ENCODE measurements at places on chromosomes 6 and 20. TPM values are rescaled to one million over a fixed set of nuclear protein-coding genes. Genes with fewer than 3 reads are reported as not detected.
A peak's percentile ranks its signal among the peaks of the same experiment; 100 is the strongest.

PRSS16 gene
- total RNA-seq = not detected

MUC21 gene
- 0.59 TPM for total RNA-seq

MYCT1 gene
- 30.3 TPM for total RNA-seq

DNA sequence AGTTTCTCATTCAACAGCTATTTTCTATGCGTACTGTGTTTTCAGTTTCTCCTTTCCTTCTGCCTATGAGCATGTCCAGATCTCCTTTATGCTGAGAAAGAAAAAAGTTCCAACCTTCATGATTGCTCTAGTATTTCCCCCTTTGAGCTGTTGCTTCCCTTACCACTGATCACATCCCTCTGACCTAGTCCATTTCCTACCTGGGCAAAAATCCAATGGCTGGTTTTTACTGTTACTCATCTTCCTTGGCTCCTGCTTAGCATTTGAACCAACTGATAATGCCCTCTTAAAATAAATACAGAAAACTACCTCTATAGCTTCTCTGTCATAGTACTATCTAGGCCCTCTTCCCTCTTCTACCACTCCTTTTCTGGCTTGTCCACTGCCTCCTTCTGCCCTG lies 6.0 kb downstream of the RFX6 start:
- H3K36me3 ChIP-seq = no peaks in the 10 kb centered on the region
- no peak overlapping the region for H3K27ac ChIP-seq
- no peak overlapping the region for H3K4me3 ChIP-seq
- no peaks in the 10 kb centered on the region for H3K27me3 ChIP-seq
- H3K4me1 ChIP-seq = no peaks in the 10 kb centered on the region

DNA sequence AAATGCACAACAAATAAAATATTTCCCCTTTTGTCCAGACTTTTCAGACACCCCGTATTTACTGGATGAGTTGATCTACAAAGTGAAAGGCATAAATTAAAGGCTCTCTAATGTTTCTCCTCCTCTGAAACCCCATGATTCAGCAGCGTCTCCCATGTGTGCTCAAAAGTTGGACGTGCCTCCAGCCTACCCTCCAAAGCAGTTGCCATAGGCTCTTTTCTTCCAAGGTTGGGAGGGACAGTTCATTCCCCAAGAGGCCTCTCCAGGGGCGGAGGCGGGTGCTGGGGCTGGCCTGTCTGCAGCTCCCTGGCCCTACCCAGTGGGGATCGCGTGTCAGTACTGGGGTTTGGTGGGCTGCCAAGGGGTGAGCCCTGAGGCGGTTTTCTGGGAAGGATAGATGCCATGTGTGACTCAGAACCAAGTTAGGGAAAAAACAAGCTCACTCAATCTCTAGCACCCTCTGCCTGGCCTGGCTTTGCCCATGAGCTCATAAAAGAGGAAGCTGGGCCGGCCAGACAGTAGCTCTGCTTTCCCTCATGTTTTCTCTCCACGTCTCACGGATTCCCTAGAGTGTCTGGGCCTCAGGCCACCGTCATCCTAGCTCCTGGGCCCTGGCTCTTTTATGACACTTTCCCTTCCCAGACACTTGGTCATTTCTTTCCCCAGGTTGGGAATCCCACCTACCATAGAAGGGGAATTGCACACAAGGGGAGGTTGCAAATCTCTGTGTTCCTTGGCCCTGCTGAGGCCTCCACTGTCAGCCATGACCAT lies 8.0 kb upstream of the IER3 start:
- peak; percentile 96 for DNase-seq
- H3K36me3 ChIP-seq = no peaks in the 10 kb centered on the region
- no peaks in the 10 kb centered on the region for H3K4me1 ChIP-seq
- H3K27ac ChIP-seq = peak overlapping the region; percentile 80
- no peaks in the 10 kb centered on the region for H3K27me3 ChIP-seq

GRCh38 chr6:167906899-167907298 lies 80.2 kb downstream of the AFDN start:
- no peaks in the 10 kb centered on the region for H3K27me3 ChIP-seq
- H3K4me1 ChIP-seq = no peaks in the 10 kb centered on the region
- no peak overlapping the region for H3K27ac ChIP-seq

DNA sequence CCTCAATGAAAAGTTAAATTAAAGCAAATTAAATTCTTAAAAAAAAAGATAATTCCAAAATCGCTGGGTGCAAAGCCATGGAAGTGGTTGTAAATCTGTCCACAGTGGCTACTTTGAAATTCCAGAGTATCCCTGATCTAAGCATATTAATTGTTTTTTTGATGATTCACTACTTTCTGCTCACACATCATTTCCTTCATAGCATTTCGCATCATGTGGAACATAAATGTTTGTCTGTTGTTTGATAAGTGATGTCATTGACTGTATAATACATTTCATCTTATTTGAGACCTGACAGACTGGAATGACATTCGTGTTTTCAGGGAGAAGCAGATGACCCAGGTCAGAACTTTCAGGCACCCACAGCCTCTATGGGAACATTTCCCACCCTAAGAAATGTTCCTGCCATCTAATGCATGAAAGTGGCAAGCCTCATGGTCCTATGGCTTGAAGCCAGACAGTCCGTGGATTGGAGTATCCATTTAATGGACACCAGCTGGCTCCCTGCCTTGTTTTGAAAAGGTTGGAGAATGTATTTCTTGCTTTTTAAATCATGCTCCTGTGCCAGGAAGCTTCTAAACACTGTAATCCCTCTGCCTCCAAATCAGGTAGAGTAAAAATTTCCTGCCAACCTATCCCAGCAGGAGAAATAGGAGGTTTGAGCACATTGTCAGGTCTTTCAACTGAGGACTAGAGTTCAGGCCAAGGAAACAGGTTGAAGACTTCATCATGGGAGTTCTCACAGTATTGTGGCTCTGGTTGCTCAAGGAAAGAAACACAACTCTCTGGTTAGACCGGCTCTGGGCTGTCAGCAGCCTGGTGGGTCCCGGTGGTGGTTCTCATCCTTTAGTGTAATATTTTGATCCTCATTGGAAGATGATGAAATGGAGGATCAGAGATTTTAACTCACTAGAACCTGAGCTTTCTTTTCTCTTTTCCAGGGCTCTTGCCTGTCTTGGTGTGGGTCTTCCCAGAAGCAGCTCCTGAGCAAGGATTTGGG lies 157.9 kb downstream of the SLC24A3 start:
- no peaks in the 10 kb centered on the region for H3K4me1 ChIP-seq
- no peaks in the 10 kb centered on the region for H3K27me3 ChIP-seq
- no peak for DNase-seq
- no peaks in the 10 kb centered on the region for H3K36me3 ChIP-seq

- no peak overlapping the region for H3K27ac ChIP-seq
- DNase-seq = no peak
- no peaks in the 10 kb centered on the region for H3K4me1 ChIP-seq
- no peak overlapping the region for H3K4me3 ChIP-seq
- H3K27me3 ChIP-seq = no peaks in the 10 kb centered on the region
Measured at GRCh38 chr20:38564680-38565079, 16.3 kb upstream of the ADIG start.

DNA sequence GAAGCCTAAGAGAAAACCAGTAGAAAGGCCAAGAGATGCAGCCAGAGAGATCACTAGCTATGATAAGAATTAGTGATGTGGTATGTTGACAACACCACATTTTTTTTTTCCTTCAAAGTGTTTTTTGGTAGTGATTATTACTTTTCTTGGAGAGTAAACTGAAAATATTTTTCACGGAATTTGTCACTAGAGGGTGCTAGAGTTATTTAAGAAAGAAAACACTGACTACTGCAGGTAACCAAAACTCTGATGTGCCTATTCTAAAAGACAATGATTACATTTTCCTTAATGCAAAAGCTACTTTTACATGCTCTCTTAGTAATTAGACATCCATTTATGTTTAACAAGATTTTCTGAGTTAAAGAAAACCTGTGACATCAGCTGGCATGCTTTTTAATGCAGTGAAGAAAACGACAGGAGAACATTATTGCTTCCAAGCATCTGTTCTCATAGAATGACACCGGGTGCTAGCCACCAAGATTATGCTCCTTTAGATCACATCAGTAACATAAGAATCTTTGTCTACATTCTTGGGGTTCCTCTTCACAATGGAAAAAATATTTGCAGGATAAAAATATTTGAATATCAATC lies 28.8 kb downstream of the RWDD2A start:
- no peak overlapping the region for H3K27ac ChIP-seq
- H3K27me3 ChIP-seq = no peaks in the 10 kb centered on the region
- no peaks in the 10 kb centered on the region for H3K4me1 ChIP-seq
- DNase-seq = no peak
- H3K36me3 ChIP-seq = no peaks in the 10 kb centered on the region

DNA sequence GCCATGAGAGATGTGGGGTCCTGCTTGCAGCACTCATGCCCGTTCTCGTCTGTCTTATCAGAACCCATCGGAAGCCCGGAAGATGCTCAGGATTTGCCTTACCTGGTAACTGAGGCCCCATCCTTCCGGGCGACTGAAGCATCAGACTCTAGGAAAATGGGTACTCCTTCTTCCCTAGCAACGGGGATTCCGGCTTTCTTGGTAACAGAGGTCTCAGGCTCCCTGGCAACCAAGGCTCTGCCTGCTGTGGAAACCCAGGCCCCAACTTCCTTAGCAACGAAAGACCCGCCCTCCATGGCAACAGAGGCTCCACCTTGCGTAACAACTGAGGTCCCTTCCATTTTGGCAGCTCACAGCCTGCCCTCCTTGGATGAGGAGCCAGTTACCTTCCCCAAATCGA lies 8.3 kb downstream of the PI16 start:
- no peaks in the 10 kb centered on the region for H3K4me1 ChIP-seq
- no peak overlapping the region for H3K27ac ChIP-seq
- H3K27me3 ChIP-seq = no peaks in the 10 kb centered on the region
- no peaks in the 10 kb centered on the region for H3K36me3 ChIP-seq
- no peak overlapping the region for H3K4me3 ChIP-seq
- no peak for DNase-seq

GRCh38 chr20:57181639-57182038 lies 84.8 kb downstream of the BMP7 start:
- no peak overlapping the region for H3K27ac ChIP-seq
- no peaks in the 10 kb centered on the region for H3K4me1 ChIP-seq
- H3K27me3 ChIP-seq = no peaks in the 10 kb centered on the region
- H3K4me3 ChIP-seq = no peak overlapping the region

DNA sequence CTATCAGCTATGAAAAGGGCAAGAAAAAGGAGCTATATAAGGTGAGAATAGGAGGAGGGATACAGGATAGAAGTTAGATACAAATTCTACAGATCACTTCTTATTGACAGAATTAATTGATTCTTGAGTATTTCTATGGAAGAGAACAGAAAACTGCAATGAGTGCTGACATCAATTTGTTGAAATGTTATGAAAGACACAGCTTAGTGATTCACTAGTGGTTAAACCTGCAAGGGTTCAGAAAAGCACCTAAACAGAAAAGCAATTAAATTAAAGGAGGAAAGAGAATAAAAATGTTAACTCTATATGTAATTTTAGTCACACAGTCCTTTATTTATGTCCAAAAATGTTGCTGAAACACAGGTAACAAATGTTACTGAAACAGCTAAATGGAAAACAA lies 254.4 kb upstream of the RUNX2 start:
- no peak overlapping the region for H3K27ac ChIP-seq
- no peaks in the 10 kb centered on the region for H3K27me3 ChIP-seq
- DNase-seq = no peak
- H3K4me1 ChIP-seq = no peaks in the 10 kb centered on the region

GRCh38 chr6:37923514-37923913 lies 104.0 kb downstream of the ZFAND3 start:
- no peak overlapping the region for H3K4me3 ChIP-seq
- H3K4me1 ChIP-seq = no peaks in the 10 kb centered on the region
- DNase-seq = no peak
- H3K27me3 ChIP-seq = no peaks in the 10 kb centered on the region

DNA sequence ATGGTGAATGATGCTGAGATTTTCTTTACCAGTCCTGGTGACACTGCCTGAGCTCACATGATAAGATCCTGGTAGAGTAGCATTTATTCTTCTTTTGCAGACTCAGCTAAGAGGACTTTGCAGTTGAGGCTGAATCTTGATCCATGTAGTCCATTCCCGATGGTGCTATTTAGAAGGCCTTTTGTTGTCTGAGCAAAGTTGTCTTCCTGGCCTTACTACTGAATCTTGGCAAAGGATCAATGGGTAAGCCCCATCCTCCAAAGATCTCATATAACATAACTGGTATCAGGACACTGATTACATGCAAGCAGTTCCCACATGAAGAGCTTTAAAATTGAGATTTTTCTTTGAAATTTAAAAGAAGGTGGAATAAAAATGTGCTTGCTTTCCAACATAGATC lies 291.6 kb downstream of the SOX4 start:
- H3K27ac ChIP-seq = peak overlapping the region; percentile 71
- H3K4me1 ChIP-seq = peaks cover 8% of the 10 kb centered on the region
- no peak overlapping the region for H3K4me3 ChIP-seq
- no peaks in the 10 kb centered on the region for H3K36me3 ChIP-seq
- H3K27me3 ChIP-seq = no peaks in the 10 kb centered on the region

DNA sequence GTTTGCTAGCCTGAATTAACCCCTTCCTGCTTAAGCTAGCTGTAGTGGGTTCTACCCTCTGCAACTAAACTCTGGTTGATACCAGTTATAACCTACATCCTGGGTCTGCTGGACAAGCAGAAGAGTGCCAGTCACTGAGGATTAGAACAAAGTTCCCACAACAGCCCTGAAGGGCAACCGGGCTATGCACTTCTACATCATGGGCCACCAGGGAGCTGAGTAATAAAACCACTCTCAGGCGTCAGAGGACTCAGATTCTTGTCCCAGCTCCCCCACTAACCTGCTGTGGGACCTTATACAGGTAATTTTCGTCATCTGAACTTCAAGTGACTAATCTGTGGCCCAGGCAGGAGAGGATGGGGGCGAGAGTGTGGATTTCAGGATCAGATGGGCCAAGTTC lies 56.8 kb downstream of the EYA2 start:
- no peak overlapping the region for H3K4me3 ChIP-seq
- no peak for DNase-seq
- H3K4me1 ChIP-seq = no peaks in the 10 kb centered on the region
- no peaks in the 10 kb centered on the region for H3K36me3 ChIP-seq
- H3K27ac ChIP-seq = no peak overlapping the region

GRCh38 chr6:133130863-133131262 lies 110.3 kb upstream of the EYA4 start:
- no peak overlapping the region for H3K4me3 ChIP-seq
- DNase-seq = peak; percentile 18
- no peaks in the 10 kb centered on the region for H3K27me3 ChIP-seq
- no peak overlapping the region for H3K27ac ChIP-seq

DNA sequence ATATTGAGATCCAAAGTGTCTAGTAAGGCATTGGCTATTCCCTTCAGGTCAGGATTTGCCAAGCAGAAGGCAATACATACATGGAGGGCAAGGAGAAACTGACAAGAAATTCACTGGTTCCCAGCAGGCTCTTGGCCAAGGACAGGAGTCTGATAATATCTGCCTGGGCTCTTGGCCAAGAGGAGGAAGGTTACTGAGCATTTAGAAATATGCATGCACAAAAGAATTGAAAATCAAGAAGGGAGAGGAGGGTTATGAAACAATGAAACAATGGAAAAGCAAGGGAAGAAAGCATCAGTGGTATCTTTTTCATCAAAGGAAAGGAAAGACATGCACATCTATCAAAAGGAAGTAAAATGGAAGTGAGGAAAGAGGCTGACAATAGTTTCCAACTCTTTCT lies 42.4 kb downstream of the ARHGAP18 start:
- H3K4me1 ChIP-seq = no peaks in the 10 kb centered on the region
- H3K27ac ChIP-seq = no peak overlapping the region
- DNase-seq = no peak
